ENCODE measurements at places on chromosomes 7 and 10.

DNA sequence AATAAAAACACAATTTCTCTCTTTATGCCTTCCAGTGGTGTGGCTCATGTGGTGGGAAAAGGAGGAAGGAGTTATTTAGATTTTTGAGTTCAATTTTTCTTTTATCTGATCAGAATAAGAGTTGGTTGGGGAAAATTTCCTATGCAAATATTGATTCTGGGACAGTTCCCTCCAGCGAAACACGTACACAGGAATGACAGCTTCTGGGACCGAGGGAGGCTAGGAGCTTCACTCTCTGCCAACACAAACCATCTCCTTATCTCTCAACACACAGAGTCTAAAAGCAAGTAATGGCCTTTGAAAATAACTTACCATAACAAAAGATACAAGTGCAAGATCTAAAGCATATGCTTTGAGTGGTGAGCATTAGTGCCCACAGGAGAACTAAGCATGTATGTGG, 122.7 kb downstream of the RAPGEF5 start:
- H3K27me3 ChIP-seq = no peaks in the 10 kb centered on the region
- no peak overlapping the region for H3K27ac ChIP-seq
- no peak for DNase-seq

- H3K4me3 ChIP-seq = no peak overlapping the region
- peaks cover 7% of the 10 kb centered on the region for H3K4me1 ChIP-seq
- H3K36me3 ChIP-seq = no peaks in the 10 kb centered on the region
- no peaks in the 10 kb centered on the region for H3K27me3 ChIP-seq
- DNase-seq = no peak
- H3K27ac ChIP-seq = no peak overlapping the region
Observed at GRCh38 chr10:34171957-34172527, 643.1 kb downstream of the PARD3 start.

- H3K4me3 ChIP-seq = no peak overlapping the region
- H3K36me3 ChIP-seq = no peaks in the 10 kb centered on the region
- H3K27ac ChIP-seq = no peak overlapping the region
- peak; percentile 40 for DNase-seq
Observed at GRCh38 chr7:67346876-67347275, 350.2 kb downstream of the TYW1 start.

DNA sequence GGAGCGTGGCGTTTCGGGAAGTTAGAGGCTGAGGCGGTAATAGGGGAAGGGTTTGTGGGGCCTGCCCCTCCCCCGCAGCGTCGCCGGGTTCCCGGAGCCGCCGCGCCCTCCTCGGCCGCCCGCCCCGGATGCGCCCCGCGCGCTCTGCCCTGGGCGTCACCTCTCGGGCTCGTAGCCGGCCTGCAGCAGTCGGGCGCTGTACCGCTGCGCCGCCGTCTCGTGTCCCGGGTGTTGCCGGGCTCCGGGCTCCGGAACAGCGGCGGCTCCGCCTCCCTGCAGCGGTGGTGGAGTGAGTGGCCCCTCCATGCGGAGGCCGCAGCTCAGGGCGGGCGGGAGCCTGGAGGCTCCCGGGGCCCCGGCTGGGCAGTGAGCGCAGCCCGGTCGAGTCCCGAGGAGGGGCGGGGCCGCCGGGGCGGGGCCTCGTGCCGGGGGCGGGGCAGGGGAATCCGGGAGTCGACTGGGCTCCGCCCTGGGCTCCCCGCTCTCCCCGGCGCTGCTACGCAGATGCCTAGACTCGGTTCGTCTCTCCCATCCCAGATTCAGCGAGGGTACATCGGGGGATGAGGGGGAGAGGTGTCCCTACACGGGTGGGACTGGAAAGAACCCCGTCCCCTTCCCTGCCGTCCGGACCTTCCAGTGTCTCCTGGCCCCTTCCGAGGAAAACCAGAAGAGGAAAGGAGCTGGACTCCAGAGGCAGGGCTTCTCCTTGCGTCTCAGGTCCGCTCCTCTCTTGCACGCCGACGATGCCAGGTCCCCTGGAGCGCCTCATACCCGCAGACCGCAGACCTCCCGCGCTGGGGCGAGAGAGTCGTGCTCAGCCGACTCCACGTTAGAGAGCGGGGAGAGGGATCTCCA, at the start of gene IMPDH1:
Gene IMPDH1 (minus strand): TSS at position 387 of the 855 bp plus-strand sequence. CDS start 81 bp downstream, at position 306.
- H3K36me3 ChIP-seq = no peaks in the 10 kb centered on the region
- no peaks in the 10 kb centered on the region for H3K27me3 ChIP-seq
- peak within 1 kb of the TSS; percentile 66 for H3K4me3 ChIP-seq

- H3K4me3 ChIP-seq = no peak overlapping the region
- H3K27me3 ChIP-seq = no peaks in the 10 kb centered on the region
- DNase-seq = no peak
- H3K27ac ChIP-seq = no peak overlapping the region
Observed at GRCh38 chr7:7701527-7701926, 16.9 kb downstream of the RPA3 start.

DNA sequence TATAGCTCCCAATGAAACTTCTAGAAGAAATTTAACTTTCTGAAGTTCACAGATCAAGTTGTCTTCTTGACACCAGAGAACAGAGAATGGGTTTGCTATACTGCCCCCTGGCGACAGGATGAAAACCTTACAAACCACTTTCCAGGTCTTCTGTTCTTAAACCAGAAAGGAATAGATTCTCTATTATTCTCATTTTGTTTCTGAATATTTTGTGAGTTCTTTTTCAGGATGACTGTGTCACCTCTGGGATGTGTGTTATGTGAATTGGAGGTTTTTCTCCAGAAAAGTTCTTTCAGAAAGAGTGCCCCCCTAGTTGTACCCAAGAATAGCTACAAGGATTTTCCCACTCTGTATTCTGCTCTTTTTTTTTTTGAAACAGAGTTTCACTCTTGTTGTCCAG, 6.3 kb downstream of the IFT22 start:
- H3K4me1 ChIP-seq = no peaks in the 10 kb centered on the region
- DNase-seq = no peak
- no peaks in the 10 kb centered on the region for H3K27me3 ChIP-seq
- H3K27ac ChIP-seq = no peak overlapping the region

DNA sequence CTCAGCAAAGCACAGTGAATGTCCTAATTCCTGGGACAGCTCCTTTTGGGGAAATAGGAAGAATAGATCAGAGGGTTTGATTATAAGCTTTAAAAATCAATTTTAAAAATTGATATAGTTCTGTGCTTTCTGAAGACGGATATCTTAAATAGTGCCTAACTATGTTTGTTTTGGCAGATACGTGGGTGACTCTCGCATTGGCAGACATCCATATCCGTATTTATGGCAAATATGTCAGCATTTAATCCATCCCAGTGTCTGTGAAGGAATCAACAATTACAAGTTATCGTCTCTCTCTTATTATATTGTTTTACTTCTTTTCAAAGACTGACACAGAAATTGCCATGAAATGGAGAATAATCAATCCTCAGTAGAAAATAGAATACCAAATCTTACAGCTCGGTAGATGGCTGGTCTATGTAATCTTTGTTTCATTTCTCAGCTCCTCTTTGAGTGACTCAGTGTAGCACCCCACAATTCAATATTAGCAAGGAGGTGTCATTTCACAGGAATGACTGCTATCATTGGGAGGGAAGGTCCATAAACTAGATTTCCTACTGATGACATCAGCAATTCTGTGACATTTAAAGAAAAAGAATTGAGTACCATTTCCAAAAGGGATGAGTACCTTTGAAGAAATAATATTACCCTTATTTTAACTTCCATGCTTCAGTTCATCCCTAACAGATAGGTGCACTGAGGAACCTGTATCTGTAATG, 186.4 kb upstream of the NFE2L3 start:
- no peaks in the 10 kb centered on the region for H3K27me3 ChIP-seq
- no peak for DNase-seq
- no peak overlapping the region for H3K27ac ChIP-seq
- H3K4me1 ChIP-seq = no peaks in the 10 kb centered on the region
- no peak overlapping the region for H3K4me3 ChIP-seq

DNA sequence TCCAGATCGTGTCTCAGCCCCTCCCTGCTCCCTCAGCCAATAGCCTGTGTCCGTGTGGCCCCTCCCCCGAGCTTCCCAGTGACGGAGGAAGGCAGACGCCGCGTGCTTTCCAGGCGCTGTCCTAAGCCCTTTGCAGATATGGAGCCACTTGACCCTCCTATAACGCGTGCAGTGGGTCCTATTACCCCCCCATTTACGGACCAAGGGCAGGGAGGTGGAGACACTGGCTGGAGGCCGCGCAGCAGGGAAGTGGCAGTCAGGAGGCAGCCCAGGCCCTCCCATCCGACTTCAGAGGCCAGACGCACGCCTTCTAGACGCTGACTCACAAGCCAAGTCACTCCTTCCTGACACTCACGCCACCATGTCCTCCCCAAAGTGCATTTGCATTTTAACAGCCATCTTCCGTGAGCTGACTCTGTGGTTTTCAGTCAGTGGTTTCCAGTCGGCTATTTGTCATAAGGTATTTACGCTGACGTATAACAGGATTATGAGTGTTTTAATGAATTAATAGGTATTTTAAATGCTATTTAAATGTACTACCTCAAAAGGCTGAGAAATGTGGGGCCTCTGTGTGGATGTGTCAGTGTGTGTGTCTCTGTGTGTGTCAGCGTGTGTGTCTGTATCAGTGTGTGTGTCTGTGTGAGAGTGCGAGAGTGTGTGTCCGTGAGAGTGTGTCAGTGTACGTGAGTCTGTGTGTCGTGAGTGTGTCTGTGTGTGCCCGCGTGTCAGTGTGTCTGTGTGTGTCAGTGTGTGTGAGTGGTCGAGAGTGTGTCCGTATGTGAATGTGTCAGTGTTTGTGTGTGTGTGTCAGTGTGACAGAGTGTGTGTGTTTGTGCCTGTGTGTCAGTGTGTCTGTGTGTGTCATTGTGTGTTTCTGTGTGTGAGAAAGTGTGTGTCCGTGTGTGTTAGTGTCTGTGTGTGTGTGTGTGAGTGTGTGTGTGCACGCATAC, 92.0 kb upstream of the INSIG1 start:
- no peak for DNase-seq
- H3K27me3 ChIP-seq = no peaks in the 10 kb centered on the region
- no peaks in the 10 kb centered on the region for H3K36me3 ChIP-seq

DNA sequence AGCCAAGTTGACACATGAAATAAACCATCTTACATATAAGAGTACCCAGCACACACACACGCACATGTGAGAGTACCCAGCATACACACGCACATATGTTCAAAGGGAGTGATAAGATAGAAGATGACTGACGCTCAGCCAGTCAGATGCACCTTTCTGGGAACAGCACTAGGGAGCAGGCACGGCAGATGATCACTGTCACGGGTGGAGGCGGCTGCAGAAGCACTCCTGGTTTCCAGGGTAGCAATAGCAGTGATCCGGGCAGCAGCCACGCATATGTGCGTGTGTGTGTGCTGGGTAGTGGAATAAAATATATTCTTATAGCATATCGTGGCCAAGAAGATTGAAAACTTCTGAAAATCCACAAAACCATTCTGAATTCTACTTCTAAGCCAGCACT, 85.8 kb upstream of the NAMPT start:
- no peak overlapping the region for H3K4me3 ChIP-seq
- no peak overlapping the region for H3K27ac ChIP-seq
- no peak for DNase-seq
- no peaks in the 10 kb centered on the region for H3K36me3 ChIP-seq
- no peaks in the 10 kb centered on the region for H3K27me3 ChIP-seq

DNA sequence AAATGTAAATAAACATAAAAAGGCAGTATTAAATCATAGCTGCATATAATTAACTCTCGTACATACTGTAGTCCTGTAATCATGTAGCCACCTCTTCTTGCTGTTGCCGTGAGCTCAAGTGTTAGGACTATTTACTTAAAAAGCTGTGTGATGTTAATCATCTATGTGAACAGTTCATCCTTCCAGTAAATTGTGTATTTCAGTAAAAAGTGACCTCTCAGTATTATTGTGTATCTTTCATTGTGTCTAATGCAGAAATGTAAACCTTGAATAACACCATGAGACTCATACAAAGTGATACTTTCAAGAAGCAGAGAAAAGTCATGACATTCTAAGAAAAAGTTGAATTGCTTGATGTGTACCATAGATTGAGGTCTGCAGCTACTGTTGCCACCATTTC, 38.0 kb downstream of the ADD3 start:
- H3K4me1 ChIP-seq = peaks cover 12% of the 10 kb centered on the region
- no peak overlapping the region for H3K27ac ChIP-seq
- no peaks in the 10 kb centered on the region for H3K27me3 ChIP-seq
- DNase-seq = no peak

DNA sequence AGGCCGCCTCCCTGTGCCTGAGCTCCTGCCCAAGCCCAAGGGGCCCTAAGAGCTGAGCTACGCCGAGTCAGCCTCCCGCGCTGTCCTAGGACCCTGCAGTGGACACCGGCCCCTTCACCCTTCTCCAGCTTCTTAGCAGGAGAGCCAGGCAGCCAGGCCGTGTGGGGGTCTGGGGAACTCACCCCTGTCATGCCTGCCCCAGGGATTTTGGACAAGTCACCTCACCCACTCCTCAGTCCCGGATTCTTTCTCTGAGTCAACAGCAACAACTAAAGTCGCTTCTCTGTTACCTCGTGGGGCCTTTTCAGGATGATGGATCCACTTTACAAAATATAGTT, 79.3 kb downstream of the MKI67 start:
- no peaks in the 10 kb centered on the region for H3K36me3 ChIP-seq
- DNase-seq = no peak
- peaks cover 18% of the 10 kb centered on the region for H3K4me1 ChIP-seq
- H3K4me3 ChIP-seq = no peak overlapping the region
- H3K27ac ChIP-seq = no peak overlapping the region

DNA sequence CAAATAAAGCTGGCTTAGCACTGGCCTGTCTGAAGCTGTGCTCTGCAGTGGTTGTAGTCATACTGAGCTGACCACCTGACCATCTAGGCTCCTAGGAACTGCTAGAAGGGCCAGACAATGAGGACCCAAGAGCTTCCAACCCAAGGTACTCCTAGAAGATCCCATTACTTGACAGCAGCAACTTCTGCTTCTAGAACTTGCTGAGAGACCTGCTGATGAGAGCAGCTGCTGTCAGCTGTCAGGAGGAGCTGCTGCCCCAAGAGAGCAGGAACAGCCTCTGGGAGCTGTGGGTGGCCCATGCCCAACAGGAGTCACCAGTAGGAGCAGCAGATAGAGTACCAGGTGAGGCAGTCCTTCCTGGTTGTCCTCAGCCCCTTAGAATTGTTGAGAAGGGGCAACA, 70.2 kb downstream of the RBM20 start:
- H3K4me3 ChIP-seq = no peak overlapping the region
- H3K27ac ChIP-seq = no peak overlapping the region

- H3K4me3 ChIP-seq = no peak overlapping the region
- no peaks in the 10 kb centered on the region for H3K27me3 ChIP-seq
- H3K27ac ChIP-seq = no peak overlapping the region
- DNase-seq = no peak
- H3K4me1 ChIP-seq = no peaks in the 10 kb centered on the region
Observed at GRCh38 chr7:8063706-8064297, 95.2 kb downstream of the GLCCI1 start.

- no peaks in the 10 kb centered on the region for H3K27me3 ChIP-seq
- H3K4me1 ChIP-seq = no peaks in the 10 kb centered on the region
- H3K4me3 ChIP-seq = no peak overlapping the region
- no peaks in the 10 kb centered on the region for H3K36me3 ChIP-seq
Observed at GRCh38 chr7:97959046-97959445, 30.9 kb downstream of the OCM2 start.

- H3K27ac ChIP-seq = no peak overlapping the region
- H3K36me3 ChIP-seq = no peaks in the 10 kb centered on the region
- no peaks in the 10 kb centered on the region for H3K4me1 ChIP-seq
- H3K4me3 ChIP-seq = no peak overlapping the region
- H3K27me3 ChIP-seq = no peaks in the 10 kb centered on the region
Observed at GRCh38 chr7:136914016-136914415, 45.6 kb downstream of the CHRM2 start.

GRCh38 chr7:43244232-43244631, 131.8 kb downstream of the HECW1 start:
- no peak overlapping the region for H3K27ac ChIP-seq
- H3K27me3 ChIP-seq = no peaks in the 10 kb centered on the region
- H3K4me1 ChIP-seq = no peaks in the 10 kb centered on the region

- no peak for DNase-seq
- no peak overlapping the region for H3K4me3 ChIP-seq
- no peaks in the 10 kb centered on the region for H3K4me1 ChIP-seq
- no peaks in the 10 kb centered on the region for H3K36me3 ChIP-seq
- H3K27me3 ChIP-seq = no peaks in the 10 kb centered on the region
Observed at GRCh38 chr10:70966646-70967553, 78.5 kb upstream of the PCBD1 start.

Measured in vagina (tissue), 2 donors.